HT-29 (cell line): ENCODE measurements at places on chromosomes 2 and 18. TPM values are rescaled to one million over a fixed set of nuclear protein-coding genes. Genes with fewer than 3 reads are reported as not detected.

GRCh38 chr2:68912732-68913131, 40.0 kb downstream of the GKN2 start:
- no peak for DNase-seq

DNA sequence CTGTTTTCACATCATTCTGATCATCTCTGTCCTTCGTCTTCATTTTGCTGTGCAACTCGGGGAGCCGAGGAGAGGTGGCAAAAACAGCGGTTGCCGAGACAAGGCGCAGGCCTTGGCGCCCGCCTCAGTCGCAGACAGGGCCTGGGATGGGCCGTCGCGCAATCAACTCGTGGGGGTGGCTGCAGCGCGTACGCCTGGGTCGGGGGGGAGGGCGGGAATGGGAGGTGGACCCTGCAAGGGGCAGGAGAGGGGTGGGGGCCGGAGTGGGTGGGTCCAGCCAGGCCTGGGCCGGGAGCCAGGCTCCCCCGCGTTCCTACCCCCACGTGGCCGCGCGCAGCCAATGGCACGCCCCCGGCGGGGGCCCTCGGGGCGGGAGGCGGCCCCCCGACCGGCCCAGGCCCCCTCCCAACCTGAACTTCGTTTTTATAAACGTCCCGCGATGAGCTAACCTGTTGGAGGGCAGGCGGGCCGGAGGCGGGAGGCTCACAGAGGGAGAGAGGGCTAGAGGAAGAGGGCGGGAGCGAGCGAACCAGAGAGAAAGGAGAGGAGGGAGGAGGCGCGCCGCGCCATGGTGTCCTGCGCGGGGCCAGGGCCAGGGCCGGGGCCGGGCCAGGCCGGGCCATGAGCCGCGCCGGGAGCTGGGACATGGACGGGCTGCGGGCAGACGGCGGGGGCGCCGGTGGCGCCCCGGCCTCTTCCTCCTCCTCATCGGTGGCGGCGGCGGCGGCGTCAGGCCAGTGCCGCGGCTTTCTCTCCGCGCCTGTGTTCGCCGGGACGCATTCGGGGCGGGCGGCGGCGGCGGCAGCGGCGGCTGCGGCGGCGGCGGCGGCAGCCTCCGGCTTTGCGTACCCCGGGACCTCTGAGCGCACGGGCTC, at the start of gene HOXD13:
Gene HOXD13, plus strand, starts transcription at position 452 of the 875 bp plus-strand sequence. Its CDS starts 170 bp downstream, at position 622.
- DNase-seq, result no peak

- DNase-seq, result no peak
These were observed 154.3 kb upstream of the DOCK10 start for GRCh38 chr2:225196579-225196978.

DNA sequence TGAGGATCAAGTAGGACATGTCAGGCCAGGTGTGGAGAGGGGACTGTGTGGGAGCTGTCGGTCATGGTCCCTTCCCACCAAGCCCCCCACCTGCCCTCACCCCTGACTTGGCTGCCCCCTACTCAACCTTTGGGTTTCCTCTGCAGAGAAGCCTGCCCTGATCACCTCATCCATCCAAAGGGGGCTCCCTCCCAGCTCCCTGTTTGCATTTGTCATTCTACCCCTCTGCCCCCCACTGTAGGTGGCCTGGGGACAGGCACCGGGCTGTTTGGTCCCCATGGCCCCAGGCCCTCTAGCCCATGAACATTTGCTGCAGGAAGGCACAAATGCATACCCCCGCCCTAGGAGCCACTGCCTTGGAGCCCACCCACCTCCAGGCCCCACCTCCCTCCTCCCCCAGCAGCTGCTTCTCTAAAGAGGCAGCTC, 115.0 kb downstream of the SMAD7 start:
- DNase-seq, result no peak

DNA sequence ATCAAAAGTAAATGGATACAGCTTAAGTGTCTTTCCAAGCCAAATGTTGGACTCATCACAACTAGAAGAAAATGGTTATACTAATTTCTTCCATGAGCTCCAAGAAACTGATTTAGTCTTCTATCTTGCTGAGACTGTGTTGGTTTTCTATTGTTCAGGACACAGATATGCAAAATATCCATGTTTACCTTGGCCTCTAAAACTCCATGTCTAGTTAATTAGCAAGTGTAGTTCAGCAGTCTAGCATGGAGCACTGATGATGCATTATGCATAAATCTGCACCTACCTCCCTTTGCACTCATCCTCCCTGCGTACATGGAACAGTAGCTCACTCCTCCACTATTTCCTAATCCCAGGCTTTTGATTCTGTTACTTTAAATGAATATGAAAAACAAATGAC, 731.4 kb upstream of the CHAC2 start:
- no peak for DNase-seq

- no peak for DNase-seq
These were observed 611 bp downstream of the ZNF512 start for GRCh38 chr2:27583390-27583915.

- DNase-seq, result no peak
These were observed 5.8 kb downstream of the HDLBP start for GRCh38 chr2:241309684-241310117.

GRCh38 chr2:88185480-88185879, 15.3 kb downstream of the THNSL2 start:
- DNase-seq, result no peak

- DNase-seq, result no peak
These were observed 42.0 kb upstream of the IL1R1 start for GRCh38 chr2:102100371-102101096.

- no peak for DNase-seq
These were observed 897.9 kb upstream of the KLHL29 start for GRCh38 chr2:22487036-22487435.

DNA sequence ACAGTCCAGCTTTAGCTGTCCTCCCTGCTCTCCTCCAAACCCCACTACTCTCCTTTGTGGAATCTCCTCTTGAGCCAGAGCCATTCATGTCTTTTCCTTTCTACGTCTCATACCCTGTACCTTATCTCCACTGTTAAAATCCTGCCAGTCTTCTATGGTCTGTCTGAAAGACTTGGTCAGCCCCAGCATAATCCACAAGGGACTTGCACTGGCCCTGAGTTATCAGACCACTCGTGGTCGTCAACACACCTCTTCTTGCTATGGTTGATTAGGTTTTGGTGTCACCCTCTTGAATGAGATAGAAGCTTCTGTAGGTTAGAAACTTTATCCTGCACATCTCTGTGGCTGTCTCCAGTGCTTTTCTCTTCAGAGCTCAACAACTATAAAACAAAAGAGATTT, 56.8 kb downstream of the MYO1B start:
- DNase-seq, result no peak

- DNase-seq, result peak; percentile 24
These were observed 1.9 kb upstream of the LNPK start for GRCh38 chr2:176003958-176004357.

DNA sequence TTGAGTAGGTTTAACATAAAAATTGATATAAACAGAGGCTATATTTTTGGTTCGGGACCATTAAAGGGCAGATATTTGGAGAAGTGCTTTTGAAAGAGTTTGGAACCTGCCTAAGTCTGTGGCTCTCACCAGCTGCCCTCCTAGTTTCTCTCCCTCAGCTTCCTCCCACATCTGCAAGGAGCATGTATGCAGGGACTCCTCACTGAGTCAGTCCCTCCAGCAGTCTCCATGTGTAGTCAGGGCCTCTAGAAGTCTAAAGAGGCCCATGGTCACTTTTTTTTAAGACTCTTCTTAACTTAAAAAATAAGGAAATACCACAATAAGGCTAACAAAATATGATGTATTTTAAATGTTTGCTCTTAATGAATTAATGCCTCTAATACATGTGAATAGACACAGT, 220.0 kb upstream of the TANK start:
- DNase-seq, result no peak

- DNase-seq, result no peak
These were observed 12.0 kb downstream of the PIEZO2 start for GRCh38 chr18:11137400-11137799.

GRCh38 chr2:81505586-81505985, 1201.0 kb upstream of the LRRTM1 start:
- no peak for DNase-seq

GRCh38 chr2:15591373-15591691, 336 bp upstream of the DDX1 start:
- no peak for DNase-seq

- no peak for DNase-seq
These were observed 115.6 kb upstream of the ID2 start for GRCh38 chr2:8566155-8566670.

GRCh38 chr2:144524118-144525009, 4.4 kb upstream of the ZEB2 start:
- DNase-seq, result no peak

DNA sequence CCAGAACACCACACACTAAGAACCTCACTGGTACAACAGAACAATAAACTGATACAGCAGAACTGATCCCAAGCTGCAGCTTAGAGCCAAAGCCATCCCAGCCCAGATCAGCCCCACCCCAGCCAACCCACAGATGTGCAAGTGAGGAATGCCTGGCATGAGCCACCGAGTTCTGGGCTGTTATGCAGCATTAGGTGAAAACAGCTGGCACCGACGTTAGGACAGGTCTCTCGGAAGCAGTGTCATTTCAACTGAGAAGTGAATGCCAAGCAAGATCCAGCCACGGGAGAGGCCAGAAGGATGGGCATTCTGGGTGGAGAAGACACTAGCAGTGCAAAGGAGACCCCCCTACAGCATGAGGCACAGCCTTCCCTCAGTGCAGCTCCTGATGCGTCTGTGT, 38.9 kb downstream of the ADCY3 start:
- no peak for DNase-seq

DNA sequence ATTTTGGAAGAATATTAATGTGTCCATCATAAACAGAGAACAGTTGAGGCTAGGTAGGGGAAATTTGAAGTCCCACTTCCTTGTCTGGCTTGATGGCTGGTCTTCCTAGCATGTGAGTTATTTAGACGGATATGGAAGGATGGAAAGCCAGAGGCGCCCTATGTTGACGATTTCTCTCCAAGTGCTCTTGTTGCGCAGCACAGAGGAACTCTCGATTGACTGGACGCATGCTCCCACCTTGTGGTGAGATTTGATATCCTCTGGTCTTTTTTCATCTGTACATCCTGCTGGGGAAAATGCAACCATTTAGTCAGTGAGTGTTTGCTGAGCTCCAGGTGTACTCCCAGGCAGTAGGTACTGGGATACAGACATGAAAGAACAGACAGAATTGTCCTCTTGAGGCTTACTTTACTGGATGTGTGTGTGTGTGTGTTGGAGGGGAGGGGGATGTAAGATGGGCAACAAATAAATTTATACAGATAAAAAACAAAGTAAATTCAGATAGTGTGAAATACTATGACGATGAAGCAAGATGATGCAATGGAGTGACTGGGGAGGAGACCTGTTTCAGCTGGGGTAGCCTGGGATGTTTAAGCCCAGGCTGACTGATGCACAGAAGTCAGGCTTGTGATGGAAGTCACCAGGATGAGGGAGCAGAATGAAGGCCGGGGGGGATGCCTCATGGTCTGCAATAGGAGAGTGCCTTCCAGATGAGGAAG, 137.2 kb downstream of the TRIM43 start:
- DNase-seq, result peak; percentile 86

DNA sequence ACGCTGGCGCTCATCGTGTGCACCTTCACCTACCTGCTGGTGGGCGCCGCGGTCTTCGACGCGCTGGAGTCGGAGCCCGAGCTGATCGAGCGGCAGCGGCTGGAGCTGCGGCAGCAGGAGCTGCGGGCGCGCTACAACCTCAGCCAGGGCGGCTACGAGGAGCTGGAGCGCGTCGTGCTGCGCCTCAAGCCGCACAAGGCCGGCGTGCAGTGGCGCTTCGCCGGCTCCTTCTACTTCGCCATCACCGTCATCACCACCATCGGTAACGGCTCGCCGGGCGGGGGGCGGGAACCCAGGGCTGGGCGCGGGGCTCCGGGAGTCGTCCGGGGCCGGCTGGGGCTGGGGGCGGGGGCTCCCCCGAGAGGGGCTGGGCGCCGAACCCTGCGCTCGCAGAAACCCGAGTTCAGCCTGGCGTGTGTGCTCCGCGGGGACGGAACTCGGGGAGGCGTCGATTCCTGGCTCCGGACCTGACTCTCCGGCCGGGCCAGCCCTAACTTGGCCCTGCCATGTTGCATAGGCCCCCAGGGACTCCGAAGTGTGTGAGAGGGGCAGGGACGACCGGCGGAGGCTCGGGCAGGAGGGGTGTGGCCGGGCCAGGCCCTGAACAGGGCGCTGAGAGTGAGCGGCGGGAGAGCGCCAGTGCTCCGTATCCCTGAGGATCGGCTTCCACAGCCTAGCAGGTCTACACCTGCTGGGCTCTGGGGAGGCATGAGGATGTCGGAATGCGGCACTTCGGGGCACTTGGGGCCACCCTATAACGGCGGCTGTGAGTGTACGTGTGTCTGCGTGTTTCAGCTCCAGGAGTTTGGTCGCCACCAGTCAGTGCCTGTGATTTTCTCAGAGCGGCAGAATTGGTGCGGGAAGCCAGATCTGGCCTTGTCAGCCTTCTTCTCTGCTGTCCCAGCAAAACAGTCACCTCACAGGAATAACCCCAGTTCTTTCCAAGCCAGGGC, 651 bp downstream of the KCNK3 start:
- DNase-seq, result no peak

DNA sequence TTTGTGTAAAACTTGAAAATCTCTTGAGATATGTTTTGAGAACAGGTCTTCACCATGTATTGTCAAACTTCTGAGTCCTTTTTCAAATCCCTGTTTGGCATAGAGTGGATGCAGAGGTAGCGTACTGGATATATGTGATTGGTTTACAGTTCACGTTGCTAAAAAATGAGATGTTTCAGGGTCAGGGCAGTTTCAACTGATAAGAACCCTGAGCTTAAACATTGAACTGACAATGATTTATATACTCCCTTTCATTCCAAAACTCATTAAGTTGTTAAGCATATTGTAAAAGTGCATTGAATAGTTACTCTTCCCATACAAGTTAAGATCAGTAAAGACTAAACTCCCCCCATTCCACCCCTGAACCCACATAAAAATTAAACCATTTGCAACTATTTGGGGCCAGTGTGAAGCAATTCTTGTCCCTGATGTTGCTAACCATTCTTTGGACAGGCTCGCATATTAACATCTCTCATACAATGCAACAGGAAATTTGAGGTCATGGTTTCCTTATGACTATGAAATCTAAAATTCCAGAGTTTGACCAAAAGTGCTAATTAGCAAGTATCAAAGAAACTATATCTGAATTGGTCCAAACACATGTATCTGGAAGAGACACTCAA, 470.9 kb upstream of the ACVR2A start:
- no peak for DNase-seq

GRCh38 chr2:170845343-170845742, 28.7 kb downstream of the GAD1 start:
- DNase-seq, result no peak

GRCh38 chr2:104570259-104570658, 283.7 kb upstream of the POU3F3 start:
- DNase-seq, result no peak

- no peak for DNase-seq
These were observed 118.3 kb upstream of the NETO1 start for GRCh38 chr18:72986103-72986502.

The TMSB10 gene
- total RNA-seq, result 4,823 and 6,107 TPM in 2 replicates

The ANKRD23 gene
- total RNA-seq, result 3.5 and 4.1 TPM in 2 replicates

The CD207 gene
- total RNA-seq, result not detected in 2 replicates

The RNU2-63P gene
- not detected in 2 replicates for total RNA-seq

The CYRIA gene
- total RNA-seq, result not detected in 2 replicates

The IL1F10 gene
- 0.42 TPM in 1 of 2 replicates, not detected in the other for total RNA-seq

The PPP1R1C gene
- 0.13 TPM in 1 of 2 replicates, not detected in the other for total RNA-seq

The CHRNG gene
- not detected in 2 replicates for total RNA-seq

The CFAP53 gene
- not detected in 2 replicates for total RNA-seq
